ENCODE measurements at places on chromosomes 13 and 19. TPM values are rescaled to one million over a fixed set of nuclear protein-coding genes. Genes with fewer than 3 reads are reported as not detected.

DNA sequence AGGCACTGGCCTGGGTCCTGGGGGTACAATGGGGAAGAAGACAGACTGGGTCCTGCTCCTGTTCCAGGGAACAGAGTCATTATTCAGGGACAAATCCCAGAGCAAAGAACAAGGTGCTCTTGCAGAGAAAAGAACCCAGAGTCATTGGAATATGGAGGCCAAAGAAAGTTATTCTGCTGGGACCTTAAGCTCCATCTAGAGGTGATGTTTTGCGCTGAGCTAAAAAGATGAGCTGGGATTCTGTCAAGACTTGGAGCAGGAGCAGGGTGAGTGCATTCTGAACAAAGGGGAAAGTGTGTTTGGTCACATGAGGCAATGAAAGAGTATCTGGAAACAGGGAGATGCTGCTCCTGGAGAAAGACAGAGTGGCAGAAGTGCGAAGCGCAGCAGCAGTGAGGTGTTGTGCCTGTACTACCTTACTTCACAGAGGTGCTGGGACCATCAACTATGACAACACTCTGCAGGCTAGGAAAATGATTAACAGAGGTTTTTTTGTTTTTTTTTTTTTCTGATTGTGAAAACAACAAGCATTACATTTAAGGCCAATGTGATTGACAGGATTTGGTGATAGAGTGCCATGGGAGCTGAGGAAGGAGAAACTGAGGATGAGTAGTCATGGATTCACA is 95.3 kb upstream of the TNFSF11 start:
- no peak overlapping the region for H3K4me3 ChIP-seq
- H3K27me3 ChIP-seq, result no peaks in the 10 kb centered on the region
- no peaks in the 10 kb centered on the region for H3K36me3 ChIP-seq
- no peak overlapping the region for H3K27ac ChIP-seq
- H3K4me1 ChIP-seq, result peaks cover 4% of the 10 kb centered on the region

DNA sequence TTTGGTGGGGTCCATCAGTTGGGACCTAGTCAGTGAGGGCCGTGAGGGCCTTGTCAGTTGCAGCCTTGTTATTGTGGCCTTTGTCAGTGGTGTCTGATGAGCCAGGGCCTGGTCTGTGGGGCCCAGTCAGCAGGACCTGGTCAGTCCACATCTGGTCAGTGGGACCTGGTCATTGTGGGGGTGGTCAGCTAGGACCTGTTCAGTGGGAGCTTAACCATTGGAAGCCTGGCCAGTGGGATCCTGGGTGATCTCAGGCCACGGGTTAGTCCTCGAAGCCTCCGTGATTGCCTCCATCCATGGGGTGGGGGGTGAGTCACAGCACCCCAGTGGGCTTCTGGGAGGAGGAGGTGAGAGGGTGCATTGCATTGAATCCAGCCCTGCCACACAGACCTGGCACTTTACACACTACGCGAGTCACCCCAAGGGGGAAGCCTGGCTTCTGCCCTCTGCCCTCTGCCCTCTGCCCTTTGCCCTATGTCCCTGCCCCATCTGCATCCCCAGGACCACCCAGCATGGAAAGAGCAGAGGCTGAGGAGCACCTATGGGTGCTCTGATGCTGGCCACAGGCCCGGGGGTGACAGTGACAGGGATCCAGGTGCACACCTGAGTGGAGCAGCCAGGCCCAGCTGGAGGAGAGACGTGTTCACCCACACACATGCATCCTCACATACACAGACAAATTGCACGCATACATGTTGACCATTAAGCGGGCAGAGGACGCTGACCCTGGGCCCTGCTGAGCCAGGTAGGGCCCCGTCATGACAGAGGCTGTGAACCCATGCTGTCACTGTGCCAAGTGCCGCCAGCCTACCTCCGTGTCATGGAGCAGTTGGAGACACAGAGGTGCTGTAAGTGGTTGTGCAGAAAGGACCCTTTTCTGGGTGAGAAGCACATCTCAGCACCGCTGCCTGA is 59.8 kb upstream of the TPM4 start:
- no peaks in the 10 kb centered on the region for H3K27me3 ChIP-seq
- H3K36me3 ChIP-seq, result no peaks in the 10 kb centered on the region
- no peaks in the 10 kb centered on the region for H3K4me1 ChIP-seq
- H3K27ac ChIP-seq, result no peak overlapping the region
- H3K4me3 ChIP-seq, result no peak overlapping the region
- peak; percentile 10 for DNase-seq

GRCh38 chr13:95207769-95208366 is 93.4 kb downstream of the ABCC4 start:
- no peak overlapping the region for H3K4me3 ChIP-seq
- peak; percentile 79 for DNase-seq
- peaks cover 5% of the 10 kb centered on the region for H3K36me3 ChIP-seq
- peaks cover 9% of the 10 kb centered on the region for H3K4me1 ChIP-seq

Gene MADCAM1
- polyA plus RNA-seq, result 0.81 TPM

GRCh38 chr19:46739290-46739771 is 6.5 kb upstream of the FKRP start:
- no peaks in the 10 kb centered on the region for H3K4me1 ChIP-seq
- H3K4me3 ChIP-seq, result no peak overlapping the region
- no peak overlapping the region for H3K27ac ChIP-seq
- H3K27me3 ChIP-seq, result no peaks in the 10 kb centered on the region
- H3K36me3 ChIP-seq, result peaks cover 13% of the 10 kb centered on the region

DNA sequence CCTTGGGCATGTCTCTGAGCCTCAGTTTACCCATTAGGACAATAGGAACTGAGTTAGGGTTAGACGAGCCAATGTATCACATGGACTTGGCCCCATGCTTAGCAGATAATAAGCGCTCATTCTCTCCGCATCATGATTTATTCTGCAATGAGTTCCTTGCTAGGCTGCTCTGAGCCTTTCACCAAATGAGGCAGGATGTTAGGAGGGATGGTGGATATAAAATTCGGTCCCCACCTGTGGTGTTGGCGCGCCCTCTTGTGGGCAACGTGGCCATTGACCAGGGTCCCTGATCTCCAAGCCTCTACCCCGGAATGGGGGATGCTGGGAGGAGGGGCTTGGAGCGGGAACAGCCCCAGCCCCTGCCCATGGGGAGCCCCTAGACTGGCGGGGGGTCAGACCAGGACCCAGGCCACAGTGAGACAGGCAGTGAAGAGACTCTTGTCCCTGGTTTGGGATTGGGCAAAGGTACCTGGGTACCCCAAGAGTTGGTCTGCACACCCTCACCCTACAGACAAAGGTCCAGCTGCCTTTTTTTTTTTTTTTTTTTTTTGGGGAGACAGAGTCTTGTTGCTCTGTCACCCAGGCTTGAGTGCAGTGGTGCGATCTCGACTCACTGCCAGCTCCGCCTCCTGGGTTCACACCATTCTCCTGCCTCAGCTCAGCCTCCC is 43.9 kb downstream of the CERS4 start:
- no peaks in the 10 kb centered on the region for H3K4me1 ChIP-seq
- peak; percentile 95 for DNase-seq
- H3K27ac ChIP-seq, result no peak overlapping the region
- no peaks in the 10 kb centered on the region for H3K27me3 ChIP-seq
- no peak overlapping the region for H3K4me3 ChIP-seq

Gene ZNF682
- 1.7 TPM for polyA plus RNA-seq

DNA sequence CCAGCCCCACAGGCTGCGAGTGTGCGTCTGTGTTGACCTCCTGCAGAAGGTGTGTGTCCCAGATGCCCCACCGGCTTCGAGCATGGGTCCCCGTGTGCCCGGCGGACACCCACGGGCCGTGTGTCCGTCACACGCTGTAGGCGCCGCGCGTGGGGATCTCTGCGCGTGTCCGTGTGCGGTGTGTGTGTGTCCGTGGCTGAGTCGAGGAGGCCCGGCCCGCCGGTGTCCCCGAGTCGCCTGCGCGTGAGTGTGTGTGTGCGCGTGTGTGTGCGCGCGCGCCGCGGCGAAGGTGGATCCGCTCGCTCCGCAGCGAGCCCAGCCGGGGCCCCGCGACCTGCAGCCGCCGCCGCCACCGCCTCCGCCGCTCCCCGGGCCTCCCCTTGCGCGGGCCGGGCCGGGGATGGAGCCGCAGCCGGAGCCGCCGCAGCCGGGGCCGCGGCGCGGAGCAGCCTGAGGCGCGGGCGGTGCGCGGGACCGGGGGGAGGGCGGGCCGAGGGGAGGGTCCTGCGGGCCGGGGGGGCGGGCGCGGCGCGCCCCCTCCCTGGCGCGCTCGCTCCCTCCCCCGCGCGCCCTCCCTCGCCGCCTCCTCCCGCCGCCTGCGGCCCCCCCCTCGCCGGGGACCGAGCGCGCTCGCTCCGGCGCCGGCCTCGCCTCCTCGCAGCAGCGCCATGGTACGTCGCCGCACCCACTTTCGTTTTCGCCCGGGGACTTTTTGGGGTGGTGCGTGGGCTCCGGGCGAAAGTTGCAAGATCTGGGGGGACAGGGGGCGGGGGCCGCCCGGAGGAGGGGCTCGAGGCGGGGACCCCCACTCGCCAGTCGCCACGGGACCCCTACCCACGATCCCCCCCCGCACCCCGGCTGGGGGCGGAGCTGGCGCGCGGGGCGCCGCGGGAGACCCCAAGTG is 7.1 kb upstream of the NFIC start:
- H3K4me1 ChIP-seq, result no peaks in the 10 kb centered on the region
- H3K4me3 ChIP-seq, result peak overlapping the region; percentile 74
- H3K36me3 ChIP-seq, result no peaks in the 10 kb centered on the region
- no peak overlapping the region for H3K27ac ChIP-seq

DNA sequence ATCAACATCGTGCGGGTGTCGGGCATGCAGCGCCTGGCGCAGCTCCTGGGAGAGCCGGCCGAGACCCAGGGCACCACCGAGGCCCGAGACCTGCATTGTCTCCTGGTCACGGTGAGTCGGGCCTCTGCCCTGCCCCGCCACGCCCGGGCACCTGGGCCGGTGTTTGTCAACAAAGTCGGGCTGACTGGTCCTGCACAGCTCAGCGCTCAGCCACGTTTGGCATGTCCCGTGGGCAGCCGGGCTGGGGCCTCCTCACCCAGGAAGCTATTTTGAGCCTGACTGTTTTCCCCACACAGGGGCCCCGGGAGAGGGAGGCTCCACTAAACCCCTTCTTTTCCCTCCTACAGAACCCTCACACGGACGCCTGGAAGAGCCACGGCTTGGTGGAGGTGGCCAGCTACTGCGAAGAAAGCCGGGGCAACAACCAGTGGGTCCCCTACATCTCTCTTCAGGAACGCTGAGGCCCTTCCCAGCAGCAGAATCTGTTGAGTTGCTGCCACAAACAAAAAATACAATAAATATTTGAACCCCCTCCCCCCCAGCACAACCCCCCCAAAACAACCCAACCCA is 1.3 kb downstream of the GADD45B start:
- 0 out of 2 replicates have a peak, but pooled peaks cover 6% of the 10 kb centered on the region for H3K4me1 ChIP-seq
- DNase-seq, result no peak
- H3K36me3 ChIP-seq, result no peaks in the 10 kb centered on the region
- H3K27ac ChIP-seq, result peak overlapping the region; percentile 88
- no peaks in the 10 kb centered on the region for H3K27me3 ChIP-seq

GRCh38 chr13:40445557-40445990 is 220.9 kb downstream of the FOXO1 start:
- H3K4me3 ChIP-seq, result no peak overlapping the region
- H3K4me1 ChIP-seq, result peaks cover 17% of the 10 kb centered on the region
- DNase-seq, result no peak

GRCh38 chr13:111554539-111555267 is 234.3 kb downstream of the TEX29 start:
- no peaks in the 10 kb centered on the region for H3K4me1 ChIP-seq
- DNase-seq, result no peak
- H3K4me3 ChIP-seq, result no peak overlapping the region
- no peaks in the 10 kb centered on the region for H3K27me3 ChIP-seq

DNA sequence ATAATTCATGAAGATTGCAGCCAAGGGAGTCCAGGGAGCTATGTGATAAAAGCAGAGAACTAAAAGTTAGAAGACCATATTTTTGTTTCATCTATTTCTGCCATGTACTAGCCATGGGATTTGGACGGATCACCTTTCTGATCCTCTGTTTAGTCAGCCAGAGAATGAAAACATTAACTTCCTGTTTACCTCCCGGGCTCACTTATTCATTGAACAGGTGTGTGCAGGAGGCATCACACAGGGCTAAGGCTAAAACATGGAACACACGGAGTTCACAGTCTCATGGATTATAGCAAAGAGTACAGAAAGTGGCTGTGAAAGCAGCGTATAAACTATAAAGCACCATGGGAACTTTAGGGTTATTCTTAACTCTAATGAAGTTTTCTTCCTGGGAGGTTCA is 96.8 kb downstream of the GPR12 start:
- no peak for DNase-seq
- H3K27me3 ChIP-seq, result no peaks in the 10 kb centered on the region
- no peak overlapping the region for H3K27ac ChIP-seq
- H3K36me3 ChIP-seq, result peaks cover 7% of the 10 kb centered on the region
- H3K4me3 ChIP-seq, result no peak overlapping the region

Gene PTPRH
- 1.1 TPM for polyA plus RNA-seq

DNA sequence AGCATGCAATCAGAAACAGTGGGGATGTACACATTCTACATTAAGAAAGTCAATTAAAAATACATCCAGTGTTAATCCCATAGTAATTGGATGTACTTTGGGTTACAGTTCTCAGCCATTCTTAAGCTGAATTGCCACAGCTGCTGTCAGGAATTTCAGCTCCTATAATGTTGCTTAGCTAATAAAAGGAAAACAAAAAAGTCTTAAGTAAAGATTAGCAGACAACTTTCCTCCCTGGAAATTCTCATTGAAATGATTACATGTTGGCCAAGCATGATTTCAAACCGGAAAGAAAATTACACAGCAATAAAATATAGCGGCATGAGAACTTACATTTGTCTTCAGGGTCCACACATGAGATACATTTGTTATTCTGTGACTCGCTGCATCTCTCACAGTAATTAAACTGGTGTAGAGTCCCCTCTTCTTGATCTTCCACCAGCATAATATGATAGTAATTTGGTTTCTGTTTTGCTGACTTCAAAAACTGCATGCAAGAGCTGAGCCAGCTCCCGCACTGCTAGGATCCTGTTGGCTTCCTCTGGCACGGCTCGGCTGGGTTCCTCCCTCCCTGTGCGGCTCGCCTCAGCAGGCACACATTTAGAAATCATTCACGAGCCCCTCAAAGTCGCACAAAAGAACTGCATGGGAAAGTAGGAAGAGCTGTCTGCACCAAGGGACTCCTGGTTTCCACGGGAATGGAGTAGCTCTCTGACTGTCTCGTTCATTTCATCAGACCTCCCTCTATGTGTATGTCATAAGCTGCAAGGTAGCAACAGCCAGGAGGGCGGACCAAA is at the start of gene HTR2A:
TSS of gene HTR2A (minus strand) at position 713 of the 797 bp plus-strand sequence. CDS start 1,147 bp downstream, outside the sequence.
- no peak for DNase-seq
- H3K36me3 ChIP-seq, result no peaks in the 10 kb centered on the region
- H3K27me3 ChIP-seq, result no peaks in the 10 kb centered on the region
- peak within 1 kb of the TSS; percentile 66 for H3K4me3 ChIP-seq
- H3K4me1 ChIP-seq, result no peaks in the 10 kb centered on the region
- peak within 1 kb of the TSS; percentile 53 for H3K27ac ChIP-seq

DNA sequence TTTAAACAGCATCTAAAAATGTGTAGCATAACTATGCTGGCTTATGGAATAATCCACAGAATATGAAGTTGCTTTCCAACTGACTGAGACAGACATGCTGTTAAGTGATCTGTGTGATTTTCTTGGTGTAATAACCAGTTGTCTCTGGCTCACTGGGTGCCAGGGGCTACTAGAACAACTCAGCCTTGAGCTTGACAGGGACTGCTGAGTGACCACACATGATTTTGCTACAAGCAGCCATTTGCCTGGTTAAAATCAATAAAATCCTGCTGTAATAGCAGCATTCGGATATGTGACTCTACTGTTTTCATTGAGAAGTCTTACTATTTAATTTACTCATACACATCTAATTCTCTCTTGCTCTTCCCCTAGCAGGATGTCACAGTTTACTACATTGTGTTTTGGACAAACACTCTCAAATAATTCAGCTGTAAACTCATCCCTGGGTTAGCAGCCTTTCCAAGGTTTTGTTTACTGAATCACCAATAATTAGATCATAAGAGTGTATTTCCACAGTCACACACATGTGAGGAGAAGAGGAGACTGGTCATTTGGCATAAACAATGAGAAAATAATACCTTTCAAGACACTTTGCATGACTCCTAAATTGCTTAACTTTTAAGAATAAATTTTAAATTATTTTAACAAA is 426.2 kb downstream of the PCDH9 start:
- no peaks in the 10 kb centered on the region for H3K4me1 ChIP-seq
- no peaks in the 10 kb centered on the region for H3K27me3 ChIP-seq
- H3K4me3 ChIP-seq, result no peak overlapping the region
- H3K36me3 ChIP-seq, result no peaks in the 10 kb centered on the region
